CD4-positive, alpha-beta T cell treated with Interleukin-21 for 1 hour (primary cell): ENCODE measurements at places on chromosomes 3 and 15.

DNA sequence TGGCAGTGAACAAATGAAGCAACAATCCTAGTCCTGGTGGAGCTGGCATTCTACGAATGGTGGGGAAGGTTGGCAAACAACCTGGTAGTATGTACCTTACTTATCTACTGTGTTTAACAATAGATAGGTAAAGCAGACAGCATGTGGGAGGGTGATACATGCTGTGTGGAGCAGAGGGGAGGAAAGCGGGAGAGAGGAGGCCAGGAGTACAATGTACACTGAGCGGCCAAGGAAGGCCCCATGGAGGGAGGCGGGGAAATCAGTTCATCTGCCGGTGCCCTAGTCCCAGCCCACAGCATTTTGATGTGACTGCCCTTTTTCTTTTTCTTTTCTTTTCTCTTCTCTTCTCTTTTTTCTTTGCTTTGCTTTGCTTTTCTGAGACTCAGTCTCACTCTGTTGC is 5.3 kb upstream of the RHCG start:
- no peak for DNase-seq

- DNase-seq: no peak
Observed at GRCh38 chr3:150348500-150348899, 59.6 kb upstream of the TSC22D2 start.

DNA sequence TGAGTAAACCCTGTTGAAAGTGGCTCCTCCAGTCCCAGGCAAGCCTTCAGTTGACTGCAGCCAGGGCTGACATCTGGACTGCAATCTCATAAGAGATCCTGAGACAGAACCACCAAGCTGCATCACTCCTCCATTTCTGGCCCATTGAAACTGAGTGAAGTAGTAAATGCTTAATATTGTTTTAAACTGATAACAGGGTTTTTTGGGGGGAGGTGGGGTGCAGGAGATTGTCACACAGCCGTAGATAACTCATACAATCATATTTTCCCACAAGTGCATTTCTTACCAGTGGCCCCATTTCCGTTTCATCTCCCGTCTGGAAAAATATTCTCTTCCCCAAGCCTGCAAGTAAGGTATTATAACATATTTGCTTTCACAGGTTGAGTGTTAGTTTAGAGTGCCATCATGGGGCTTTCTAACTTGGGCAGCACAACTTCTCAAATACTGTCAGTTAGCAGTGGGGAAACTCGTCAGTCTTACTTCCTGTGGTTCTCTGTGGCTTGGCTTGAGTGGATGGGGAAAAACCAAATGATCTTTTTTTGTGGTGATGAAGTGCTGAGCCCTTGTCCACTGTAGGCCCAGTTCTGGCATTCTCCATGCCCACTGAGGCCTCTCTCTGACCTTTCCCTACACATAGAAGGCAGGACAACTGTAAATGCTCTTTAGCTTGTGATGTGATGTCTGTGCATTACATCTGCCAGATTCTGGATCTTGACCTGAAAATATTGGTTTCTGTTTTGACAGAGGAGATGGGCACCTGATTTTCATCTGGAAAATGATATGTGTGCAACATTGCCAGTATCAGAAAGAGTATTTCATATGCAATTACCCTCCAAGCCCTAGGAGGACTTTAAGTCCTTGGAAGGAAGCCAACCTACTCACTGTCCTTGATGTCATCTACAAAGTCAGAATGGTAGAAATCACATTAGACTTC is 90.1 kb upstream of the BHLHE40 start:
- DNase-seq: peak; percentile 59

DNA sequence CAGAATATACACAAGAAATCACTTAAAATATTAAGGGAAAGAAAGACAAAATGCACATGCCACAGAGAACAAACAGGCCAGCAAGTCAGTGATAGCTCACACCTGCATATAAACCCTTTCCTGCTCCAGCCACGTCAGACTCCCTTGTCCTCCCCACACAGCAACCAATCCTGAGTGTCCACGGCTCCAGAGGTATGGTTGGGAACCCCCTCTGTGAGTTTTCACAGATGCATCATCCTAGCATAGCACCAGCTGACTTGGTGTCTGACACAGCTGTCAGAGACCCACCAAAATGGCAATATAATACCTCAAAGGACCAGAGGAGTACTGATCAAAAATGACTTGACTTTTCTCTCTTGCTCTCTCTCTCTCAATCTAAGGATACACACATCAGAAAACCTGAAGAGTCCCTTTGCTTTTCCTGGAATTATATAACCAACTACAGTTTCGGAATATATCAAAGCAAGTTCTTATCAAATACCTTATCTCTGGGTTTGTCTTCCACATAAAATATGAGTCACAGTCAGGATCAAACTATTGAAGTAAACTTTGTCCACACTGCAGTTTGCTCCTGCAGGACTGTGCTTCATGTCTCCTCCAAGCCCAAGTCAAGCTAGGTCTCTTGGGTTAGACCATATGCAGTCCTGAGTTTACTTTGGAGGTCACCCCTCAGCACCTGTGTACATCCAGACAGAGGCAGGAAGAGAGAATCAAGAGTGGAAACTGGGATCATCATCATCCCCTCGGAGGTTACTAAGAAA is 187.1 kb upstream of the THBS1 start:
- no peak for DNase-seq

- DNase-seq: no peak
Observed at GRCh38 chr3:150077581-150078247, 107.0 kb upstream of the PFN2 start.

DNA sequence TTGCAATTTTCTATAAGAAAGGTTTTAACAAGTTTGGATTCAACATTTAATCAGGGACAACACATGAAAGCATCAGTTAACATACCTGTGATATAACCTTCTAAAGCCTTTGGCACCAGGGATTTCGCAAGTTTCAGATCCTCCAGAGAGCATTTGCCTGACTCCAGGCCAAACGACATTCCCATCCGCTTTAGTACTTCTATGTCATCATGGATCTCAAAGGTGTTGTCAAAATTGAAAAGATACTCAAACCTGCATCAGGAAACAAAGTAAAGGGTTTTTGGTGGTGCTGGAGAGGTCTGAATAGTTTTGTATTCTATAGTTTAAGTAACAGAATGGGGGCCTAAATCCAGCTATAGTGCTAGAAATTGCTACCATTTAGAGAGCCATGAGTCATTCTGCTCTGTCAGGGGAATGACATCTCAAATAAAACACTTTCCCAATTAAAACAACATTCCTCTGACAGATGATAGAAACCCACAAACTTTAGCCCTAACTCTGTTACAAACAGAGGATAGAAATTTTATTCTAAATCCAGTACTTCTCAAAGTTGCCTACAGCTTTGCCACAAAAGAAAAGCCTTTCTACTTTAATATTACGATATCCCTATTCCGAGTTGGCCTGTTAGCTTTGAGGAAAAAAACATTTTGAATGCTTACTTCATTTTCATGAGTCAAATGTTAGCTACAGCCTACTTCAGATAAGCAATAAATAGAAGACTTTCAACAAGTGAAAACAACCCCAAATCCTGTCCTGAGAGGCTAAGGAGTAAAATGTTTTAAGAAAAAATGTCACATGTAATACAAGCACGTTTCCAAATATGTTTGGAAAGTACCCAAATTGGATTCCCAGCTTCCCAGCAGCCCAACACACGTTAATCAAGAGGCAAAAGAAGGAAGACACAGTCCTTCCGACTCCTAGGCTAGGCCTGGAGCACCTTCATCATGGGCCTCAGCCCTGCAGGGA is 83.4 kb downstream of the ATP1B3 start:
- no peak for DNase-seq

- no peak for DNase-seq
Observed at GRCh38 chr3:37310666-37311050, 136.3 kb upstream of the LRRFIP2 start.

DNA sequence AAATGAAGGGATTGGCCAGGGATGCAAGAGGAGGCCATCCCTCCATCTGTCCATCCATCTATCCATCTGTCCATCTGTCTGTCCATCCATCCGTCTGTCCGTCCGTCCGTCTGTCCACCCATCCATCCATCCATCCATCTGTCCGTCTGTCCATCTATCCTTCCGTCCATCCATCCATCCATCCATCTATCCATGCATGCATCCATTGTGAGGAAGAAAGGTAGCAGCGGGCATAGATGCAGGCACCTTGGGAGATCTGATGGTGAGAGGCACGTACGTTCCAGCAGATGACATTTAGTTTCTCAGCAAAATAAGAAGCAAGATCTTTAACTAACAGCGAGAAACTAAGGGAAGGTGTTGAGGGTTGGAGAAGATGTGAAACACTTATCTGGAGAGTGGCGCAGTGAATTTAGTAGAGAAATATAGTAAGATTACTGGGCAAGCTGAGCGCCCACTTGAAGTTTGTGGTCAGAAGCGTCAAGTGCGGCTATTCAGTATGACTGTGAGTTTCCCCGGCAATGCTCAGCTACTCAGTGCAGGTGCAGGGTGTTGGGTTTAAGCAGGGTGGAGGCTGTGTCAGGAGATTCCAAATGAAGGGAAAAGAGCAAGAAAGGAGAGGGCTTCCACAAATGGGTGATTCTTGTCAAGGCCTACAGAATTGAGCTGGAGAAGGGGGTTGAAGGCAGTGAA is 22.4 kb upstream of the SRP14 start:
- DNase-seq: no peak

DNA sequence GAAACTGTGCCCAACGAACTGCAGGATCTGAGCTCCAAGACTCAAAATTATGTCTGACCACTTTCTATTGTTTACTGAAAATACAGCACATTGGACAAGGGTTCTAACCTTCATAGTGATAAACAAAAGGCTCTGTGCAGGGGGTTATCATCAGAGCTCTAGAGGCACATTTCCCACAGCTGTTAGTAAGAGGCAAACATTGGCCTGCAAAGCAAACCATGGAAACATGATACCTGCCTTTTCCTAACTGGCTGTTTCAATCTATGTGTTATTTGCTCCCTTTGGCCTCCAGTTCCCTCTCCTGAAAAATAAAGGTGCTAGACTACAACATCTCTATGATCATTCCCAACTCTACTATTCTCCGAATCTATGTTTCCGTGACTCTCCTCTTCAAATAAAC is 159.7 kb upstream of the ARHGEF26 start:
- no peak for DNase-seq

GRCh38 chr3:194541483-194541882 is 54.7 kb upstream of the ATP13A3 start:
- DNase-seq: no peak

- DNase-seq: no peak
Observed at GRCh38 chr15:92733090-92733933, 77.7 kb upstream of the FAM174B start.

GRCh38 chr15:28019594-28020309 is 79.4 kb downstream of the OCA2 start:
- no peak for DNase-seq

GRCh38 chr3:50885070-50885850 is 210.5 kb downstream of the DOCK3 start:
- no peak for DNase-seq

- peak; percentile 56 for DNase-seq
Observed at GRCh38 chr3:18712713-18713576, 287.8 kb upstream of the SATB1 start.

DNA sequence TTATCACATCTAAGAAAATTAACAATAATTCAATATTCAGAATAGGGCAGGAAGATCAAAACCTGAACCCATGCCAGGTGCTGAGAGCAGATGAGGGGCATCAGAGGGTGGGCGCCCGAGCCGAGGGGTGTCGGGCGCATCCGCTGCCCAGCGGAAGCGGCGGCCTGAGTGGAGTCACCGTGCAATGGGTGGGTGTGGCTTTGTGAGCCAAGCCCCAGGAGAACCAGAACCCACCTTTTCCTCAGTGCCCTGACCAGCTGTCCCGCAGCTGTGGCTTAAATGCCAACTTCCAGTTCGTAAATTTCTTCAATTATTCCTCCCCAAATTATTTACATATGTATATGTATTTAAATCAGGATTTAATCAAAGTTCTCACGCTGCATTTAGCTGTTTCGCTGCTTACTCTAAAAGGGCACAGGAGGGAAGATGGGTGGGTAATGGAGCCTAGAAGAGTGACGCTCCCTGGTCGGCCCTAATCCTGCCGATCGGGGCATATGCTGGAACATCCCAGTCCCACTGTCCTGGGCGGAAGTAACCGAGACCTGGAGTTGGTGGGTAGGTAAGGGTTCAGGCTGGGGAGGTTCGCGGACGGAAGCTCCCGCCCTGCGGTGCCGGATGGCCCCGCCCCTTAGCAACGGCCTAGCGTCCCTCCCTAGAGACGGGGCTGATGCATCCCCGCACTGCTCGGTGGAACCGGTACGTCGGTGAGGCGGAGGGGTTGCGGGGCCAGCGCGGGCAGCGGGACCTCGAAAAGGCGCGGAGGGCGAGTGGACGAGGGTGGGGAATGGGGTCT is 1.3 kb downstream of the DNAH1 start:
- DNase-seq: peak; percentile 75

DNA sequence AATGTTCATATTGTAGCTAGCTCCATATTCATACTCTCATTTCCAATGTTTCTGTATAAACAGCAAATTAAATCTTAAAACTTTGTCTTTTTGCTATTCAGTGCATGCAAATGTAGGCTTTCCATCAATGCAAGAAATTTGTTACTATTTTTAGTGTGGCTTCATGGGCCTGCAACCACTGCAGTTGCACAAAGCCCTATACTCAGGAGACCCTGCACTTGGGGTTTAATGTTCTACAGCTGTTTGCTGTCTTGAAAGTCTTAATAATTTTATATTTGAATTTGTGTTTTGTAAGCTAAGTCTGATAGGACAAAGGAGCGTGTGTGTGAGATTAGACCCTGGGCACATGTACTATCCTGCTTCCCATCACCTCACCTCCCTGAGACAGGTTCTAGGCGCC is 9.6 kb downstream of the PYDC2 start:
- DNase-seq: no peak

- DNase-seq: no peak
Observed at GRCh38 chr3:4793311-4793710, 185.9 kb upstream of the BHLHE40 start.

GRCh38 chr3:117874028-117874690 is 1160.5 kb downstream of the IGSF11 start:
- DNase-seq: no peak

DNA sequence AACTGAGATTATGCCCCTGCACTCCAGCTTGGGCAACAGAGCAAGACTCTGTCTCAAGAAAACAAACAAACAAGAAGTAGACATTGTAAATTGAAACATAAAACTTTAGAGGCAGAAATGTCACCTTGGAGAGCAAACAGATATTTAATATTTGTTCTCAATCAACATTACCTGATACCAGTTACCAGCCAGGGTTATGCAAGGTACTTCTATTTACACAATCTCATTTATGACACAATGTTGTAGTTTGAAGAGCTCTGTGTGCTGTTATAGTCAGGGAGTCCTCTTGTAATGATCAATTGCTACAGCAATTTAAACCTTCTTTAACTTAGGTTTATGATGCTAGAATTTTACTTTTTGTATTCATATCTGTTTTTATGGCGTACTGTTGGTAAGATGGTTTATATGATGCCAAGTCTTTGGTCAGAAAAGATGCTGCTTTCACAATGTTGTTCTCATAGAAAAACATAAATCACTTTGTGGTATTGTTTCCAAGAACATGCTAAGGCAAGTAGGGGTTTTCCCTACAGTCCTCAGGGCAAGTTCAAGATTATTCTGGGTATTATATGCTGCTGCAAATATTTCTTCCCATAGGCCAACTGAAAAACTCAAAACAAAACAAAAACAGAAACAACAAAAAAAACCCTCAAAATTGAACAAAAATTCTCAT is 173.5 kb downstream of the TNIK start:
- DNase-seq: peak; percentile 47
